ENCODE measurements at places on chromosomes 3 and 15.

DNA sequence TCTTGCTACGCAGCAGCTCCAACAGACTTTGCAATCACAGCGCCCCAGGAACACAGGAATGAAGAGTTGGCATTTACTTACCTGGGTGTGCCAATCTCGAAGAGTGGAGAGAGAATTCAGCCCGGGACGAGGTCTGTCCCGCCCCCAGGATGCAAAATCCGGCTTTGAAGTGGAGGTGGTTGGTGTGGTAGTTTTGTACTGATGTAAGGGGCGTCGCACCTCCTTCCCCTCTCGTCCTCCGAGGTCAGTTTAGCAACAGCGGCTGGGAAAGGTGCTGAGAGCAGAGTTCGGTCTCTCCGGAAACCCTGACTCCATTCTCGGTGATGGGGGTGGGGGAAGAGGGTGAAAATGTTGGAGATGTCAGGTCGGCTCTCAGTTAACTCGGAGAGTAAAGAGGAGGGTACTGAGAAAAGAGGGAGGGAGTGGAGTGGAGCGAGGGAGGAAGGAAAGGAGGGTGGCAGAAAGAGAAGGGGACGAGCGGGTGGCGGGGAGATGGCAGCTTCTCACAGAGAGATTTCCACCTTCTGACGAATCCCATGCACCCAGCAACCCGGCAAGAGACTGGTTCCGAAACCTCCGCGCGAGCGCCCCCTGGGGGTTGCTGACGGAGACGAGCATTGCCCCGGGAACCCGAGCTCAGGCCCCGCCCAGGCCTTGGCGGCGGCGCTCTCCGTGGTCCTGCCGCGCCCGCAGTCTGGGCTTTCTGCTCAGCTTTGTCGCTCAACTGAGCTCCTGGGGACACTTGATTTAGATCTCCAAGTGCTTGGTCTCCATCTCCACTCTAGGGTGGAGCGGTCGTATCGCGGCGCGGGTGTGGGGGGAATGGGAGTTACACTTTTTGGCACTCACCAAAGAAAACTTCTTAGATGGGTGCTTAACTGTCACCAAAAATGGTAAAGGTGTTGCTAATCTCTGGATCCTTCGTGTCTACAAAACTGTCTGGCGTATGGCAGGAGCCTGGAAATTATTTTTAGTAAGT is at the start of gene CPNE4:
Gene CPNE4, minus strand, starts transcription at position 529 of the 979 bp plus-strand sequence.
- peak; percentile 89 for DNase-seq

DNA sequence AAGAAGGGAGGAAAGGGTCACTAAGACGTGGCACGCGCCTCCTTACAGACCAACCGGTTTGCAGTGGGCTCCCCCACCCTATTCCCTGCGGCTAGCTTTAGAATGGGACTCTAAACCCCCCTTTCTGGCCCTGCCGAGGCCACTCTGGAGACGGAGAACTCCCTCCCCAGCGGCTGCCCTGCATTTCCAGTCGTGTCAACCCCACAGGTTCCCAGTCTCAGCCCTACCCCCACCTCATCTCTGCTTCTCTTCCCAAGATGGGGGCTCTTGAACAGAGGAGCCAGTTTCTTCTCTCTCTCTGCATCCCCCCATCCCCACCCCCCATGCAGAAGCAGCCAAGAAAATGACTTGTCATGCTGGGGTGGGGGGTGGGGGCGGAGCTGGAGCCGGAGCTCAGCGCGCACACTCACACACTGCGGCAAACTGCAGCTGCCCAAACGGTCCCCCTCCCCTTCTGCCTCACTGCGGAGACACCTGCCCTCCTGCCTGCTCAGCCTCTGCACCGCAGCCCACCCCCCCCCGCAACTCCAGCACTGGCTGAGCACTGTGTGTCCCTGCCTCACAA is 871 bp downstream of the MAP1A start:
- peak; percentile 66 for DNase-seq

DNA sequence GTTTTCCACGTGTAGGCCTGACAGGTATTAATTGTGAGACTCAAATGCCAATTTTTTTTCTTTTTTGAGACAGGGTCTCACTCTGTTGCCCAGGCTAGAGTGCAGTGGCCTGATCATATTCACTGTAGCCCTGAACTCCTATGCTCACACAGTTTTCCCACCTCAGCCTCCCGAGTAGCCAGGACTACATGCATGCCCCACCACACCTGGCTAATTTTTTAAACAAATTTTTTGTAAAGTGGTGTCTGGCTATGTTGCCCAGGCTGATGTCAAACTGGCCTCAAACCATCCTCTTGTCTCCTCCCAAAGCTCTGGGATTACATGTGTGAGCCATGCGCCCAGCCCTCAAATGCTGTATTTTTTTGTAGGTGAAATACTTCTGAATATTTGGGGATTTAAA is 14.0 kb downstream of the SLC25A36 start:
- DNase-seq = no peak

- DNase-seq = no peak
Measured at GRCh38 chr15:74809956-74810355, 2.7 kb upstream of the LMAN1L start.

DNA sequence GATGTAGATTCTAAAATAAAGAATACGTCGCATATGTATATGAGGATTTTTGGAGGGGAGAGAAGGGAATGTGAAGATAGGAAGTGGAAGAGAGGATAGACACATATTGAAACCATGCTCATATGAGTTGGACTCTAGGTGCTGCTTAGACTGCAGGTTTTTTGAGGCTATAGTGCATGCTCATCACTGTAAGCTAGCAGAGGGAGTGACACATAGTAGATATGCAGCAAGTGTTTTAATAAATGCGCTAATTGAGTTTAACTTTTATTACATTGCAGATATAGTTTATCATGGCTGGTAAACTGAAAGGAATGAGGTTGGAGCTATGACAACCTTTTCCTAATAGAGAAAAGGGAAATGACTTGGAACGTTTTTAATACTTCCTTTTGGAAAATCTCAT is 7.7 kb downstream of the SEMA6D start:
- no peak for DNase-seq

Measured in NCI-H1436 (cell line).